ENCODE measurements at places on chromosomes 12 and 14.

- DNase-seq = no peak
These were observed 45.2 kb upstream of the BAZ1A start for GRCh38 chr14:34920339-34920738.

GRCh38 chr12:13084898-13085640 lies 18.4 kb downstream of the GSG1 start:
- no peak for DNase-seq

- DNase-seq = no peak
These were observed 39.6 kb downstream of the GUCY2C start for GRCh38 chr12:14656846-14657245.

GRCh38 chr12:113204804-113205203 lies 16.5 kb upstream of the TPCN1 start:
- DNase-seq = no peak

GRCh38 chr14:60175255-60175902 lies 10.2 kb upstream of the DHRS7 start:
- no peak for DNase-seq

GRCh38 chr12:108175310-108175709 lies 46.2 kb downstream of the WSCD2 start:
- no peak for DNase-seq

DNA sequence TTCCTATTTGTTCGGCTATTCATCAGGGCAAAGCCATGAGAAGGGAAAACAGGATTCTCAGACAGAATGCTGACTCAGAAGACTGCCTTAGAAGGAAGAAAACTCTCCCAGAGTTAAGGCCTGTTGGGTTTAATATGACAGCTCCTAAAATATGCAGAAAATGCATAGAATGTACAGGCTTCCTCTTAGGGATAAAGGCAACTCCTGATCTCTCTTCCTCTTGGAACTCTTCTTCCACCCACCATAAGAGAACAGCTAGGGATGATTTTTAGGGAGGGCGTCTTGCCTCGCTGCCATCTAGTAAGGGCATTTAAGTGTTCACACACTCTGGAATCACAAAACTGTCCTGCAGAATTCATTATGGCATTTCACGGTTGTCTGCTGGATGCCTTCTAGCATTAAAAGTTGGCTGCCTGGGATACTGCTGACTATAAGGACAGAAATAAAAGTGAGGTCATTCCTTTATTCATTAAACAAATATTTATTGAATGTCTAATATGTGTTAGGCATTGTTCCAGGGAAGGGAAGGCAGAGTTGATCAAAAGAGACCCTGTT lies 73.7 kb downstream of the DCAF5 start:
- DNase-seq = no peak

GRCh38 chr12:77124767-77125166 lies 59.4 kb upstream of the E2F7 start:
- DNase-seq = no peak

GRCh38 chr14:33469898-33470297 lies 481.0 kb downstream of the EGLN3 start:
- no peak for DNase-seq

DNA sequence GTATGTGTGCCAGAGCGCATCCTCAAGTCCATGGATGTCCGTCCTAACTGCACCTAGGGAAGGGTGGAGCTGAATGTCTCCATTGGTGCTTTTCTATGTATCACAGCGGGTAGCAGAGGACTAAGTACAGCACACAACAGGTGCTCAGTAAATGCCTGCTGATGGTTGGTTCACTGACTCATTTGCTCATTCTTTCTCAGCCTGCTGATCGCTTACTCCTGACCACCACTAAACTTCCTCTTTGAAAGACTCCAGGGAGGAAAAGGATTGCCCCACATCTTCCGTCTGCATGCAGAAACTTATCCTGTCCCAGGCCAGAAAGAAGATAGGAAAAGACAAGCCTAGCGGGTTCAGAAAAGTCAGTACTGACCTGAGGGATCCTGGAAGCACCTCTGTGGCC lies 66.3 kb downstream of the B4GALNT3 start:
- DNase-seq = no peak

DNA sequence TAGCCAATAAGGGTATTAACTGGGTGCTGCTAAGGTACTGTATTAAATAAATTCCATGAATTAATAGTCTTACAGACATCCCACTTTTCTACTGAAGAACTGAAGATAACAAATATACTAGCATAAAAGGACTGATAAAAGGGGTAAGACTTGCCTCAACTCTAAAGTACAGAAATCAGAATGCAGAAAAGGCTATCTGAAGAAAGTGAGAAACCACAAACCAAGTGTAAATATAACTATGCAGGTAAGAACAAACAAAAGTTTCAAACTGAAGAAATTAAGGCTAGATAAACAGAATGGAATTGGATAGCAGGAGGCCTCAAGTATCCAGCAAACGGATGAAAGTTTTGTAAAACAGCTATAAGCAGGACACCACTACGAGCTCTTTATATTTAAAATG lies 29.5 kb downstream of the YAF2 start:
- DNase-seq = no peak

GRCh38 chr14:93994919-93995682 lies 2.0 kb upstream of the CCDC197 start:
- peak; percentile 64 for DNase-seq

GRCh38 chr12:125065919-125066570 lies 810 bp downstream of the AACS start:
- no peak for DNase-seq

GRCh38 chr14:73755434-73756014 lies 41.3 kb upstream of the PNMA1 start:
- no peak for DNase-seq

DNA sequence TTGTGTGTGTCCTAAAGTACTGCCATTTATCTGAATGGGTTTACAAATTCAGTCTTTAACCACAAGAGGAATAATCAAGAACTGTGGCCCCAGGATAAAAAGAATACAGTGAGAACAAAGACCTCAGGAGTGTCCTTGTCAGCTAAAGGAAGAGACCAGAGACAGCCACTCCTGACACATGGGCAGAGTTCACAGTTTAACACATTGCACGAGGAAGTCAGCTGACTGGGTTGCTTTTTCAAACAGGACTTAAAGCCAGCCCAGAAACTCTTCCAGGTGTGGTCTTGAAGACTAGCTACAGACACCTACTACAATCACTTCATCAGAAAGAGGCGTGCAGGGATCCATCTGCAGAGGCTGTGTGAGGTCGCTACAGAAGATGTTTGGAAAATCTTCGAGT lies 42.8 kb downstream of the GNS start:
- no peak for DNase-seq

DNA sequence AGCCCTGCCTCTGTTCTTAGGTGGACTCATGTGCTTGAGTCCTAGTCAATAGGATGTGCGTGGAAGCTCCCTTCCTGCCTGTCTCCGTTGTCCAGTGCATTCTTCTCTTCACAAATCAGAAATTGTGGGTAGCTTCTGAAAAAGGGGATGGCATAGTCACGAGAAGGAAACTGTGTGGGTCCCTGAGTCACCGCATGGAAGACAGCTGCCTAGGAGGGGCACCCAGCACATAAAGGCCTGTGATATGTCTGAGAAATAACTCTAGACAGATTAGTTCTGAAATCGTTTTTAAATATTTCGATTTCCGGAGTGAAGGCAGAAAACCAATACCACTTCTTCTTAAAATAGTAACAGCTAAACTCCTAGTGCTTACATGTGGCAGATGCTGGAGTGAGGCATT lies 974.4 kb downstream of the BCL11B start:
- no peak for DNase-seq

GRCh38 chr12:104704224-104704779 lies 247.6 kb downstream of the CHST11 start:
- no peak for DNase-seq

- no peak for DNase-seq
These were observed 1.9 kb upstream of the GTF2A1 start for GRCh38 chr14:81222691-81223090.

DNA sequence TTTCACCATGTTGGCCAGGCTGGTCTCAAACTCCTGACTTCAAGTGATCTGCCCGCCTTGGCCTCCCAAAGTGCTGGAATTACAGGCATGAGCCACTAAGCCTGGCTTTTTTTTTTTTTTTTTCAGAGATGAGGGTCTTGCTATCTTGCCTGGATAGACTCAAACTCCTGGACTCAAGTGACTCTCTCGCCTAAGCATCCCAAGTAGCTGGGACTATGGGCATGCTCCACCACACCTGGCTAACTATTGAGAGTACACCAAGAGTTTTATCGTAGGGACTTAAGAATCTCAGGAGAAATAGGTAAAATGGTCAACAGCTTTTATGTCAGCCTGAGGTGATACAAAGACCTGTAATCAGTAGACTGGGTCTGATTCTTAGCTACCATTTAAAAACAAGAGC lies 31.2 kb upstream of the SIX1 start:
- DNase-seq = no peak

- no peak for DNase-seq
These were observed 10.1 kb downstream of the HNRNPC start for GRCh38 chr14:21258889-21259787.

DNA sequence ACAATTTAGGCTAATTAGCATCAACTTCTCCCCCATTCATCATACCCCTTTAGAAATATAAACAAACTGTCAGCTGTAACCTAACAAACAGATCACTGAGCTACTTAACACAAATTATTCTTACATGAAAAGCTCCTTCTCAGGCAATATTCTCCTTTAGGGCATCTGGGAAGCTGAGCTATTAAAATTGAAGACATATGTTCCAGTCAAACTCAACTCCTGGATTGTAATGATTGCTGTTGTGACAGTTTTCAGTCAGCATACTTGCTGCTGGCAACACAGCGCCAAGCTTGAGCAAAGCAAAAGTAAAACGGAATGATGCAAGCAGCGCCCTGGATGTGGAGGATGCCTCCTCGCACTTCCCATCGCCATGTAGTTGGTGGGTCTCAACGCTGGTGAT lies 82.4 kb downstream of the SLC25A21 start:
- DNase-seq = no peak

- DNase-seq = no peak
These were observed 41.3 kb downstream of the TDG start for GRCh38 chr12:104006929-104007328.

DNA sequence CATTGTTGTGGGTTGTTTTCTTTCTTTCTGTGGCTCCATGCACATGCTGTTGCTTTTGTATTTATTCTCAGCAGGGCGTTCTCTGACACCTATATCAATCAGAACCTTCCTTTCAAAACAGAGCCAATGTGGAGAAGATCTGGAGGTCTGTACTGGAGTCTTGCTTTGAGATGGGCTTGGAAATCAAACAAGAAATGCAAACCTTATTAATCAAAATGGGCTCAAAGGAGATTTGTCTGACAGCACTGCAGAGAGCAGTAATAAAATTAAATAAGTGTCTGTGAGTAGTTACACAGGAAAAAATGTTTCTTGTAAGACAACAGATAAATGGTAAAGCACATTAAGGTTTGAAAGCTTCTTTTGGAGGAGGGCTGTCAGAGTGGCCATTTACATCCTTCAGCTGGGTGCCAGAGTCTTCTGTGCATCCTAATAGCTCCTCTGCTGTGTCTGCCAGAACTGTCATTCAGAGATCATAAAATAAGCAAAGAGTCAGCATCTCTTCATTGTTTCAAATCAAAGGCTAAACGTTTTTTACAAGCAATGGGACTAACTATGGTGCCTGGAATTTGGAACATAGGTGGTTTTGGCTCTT lies 414.3 kb downstream of the NAV3 start:
- no peak for DNase-seq

DNA sequence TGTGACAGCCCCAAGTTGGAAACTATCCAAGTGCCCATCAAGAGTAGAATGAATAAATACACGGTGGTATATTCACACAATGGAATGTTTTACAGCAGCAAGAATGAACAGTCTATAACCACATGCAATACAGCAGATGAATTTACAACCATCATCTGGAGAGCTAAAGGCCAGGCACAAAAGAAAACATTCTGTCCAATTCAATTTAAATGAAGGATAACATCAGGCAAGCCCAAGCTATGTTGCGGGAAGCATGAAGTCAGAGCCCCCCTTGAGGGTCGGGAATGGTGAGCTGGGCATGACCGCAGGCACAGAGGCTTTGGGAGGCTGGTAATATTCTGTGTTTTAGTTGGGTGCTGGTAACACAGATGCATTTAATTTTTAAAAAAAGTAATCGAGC lies 76.0 kb downstream of the SYNE3 start:
- DNase-seq = no peak

- no peak for DNase-seq
These were observed 178.1 kb downstream of the CHST11 start for GRCh38 chr12:104634852-104635251.

GRCh38 chr12:125685915-125686314 lies 620.7 kb downstream of the AACS start:
- no peak for DNase-seq

DNA sequence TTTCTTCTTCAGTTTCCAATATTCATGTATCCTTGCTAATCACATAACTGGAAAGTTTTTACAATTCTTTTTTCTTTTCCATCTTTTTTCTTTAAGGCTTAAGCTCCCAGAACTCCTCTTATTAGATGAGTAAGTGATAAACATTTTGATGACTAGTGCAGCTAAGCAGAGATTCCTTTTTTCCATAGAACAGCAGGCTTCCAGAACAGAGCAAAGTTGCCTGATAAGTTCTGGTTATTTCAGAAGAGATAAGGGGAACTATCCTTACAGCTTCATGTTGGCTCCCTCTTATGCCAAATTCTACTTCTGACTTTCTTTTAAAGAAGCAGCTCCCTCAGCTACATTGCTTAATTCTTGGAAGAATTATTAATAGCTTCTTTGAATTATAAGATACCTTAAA lies 194.7 kb upstream of the FAR2 start:
- DNase-seq = no peak

DNA sequence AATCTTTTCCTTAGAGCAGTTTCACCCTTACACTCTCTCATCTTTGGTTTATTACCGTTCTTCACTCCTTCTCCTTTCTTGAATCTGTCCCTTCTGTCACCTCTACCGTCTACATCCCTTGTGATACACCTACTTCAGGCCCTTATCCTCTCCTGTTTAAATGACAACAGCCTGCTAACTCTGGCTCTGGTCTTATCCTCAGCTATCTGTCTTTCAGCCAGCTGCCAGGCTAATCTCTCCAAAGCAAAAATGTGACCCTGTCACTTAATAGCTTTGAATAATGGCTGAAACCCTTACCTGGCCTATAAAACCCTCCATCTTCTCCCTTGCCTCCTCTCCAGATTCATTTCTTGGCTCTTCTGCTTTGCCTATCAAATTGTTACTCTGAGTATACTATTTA lies 32.3 kb downstream of the BEST3 start:
- no peak for DNase-seq

GRCh38 chr12:75419841-75420240 lies 29.0 kb downstream of the GLIPR1L2 start:
- DNase-seq = no peak

GRCh38 chr12:19048943-19049342 lies 80.6 kb upstream of the PLEKHA5 start:
- DNase-seq = no peak

GRCh38 chr14:92770484-92770883 lies 22.1 kb upstream of the LGMN start:
- no peak for DNase-seq

Data from activated naive CD8-positive, alpha-beta T cell treated with anti-CD3 and anti-CD28 coated beads for 36 hours (primary cell).